ENCODE measurements at places on chromosomes 5 and 9.
A peak's percentile ranks its signal among the peaks of the same experiment; 100 is the strongest.

DNA sequence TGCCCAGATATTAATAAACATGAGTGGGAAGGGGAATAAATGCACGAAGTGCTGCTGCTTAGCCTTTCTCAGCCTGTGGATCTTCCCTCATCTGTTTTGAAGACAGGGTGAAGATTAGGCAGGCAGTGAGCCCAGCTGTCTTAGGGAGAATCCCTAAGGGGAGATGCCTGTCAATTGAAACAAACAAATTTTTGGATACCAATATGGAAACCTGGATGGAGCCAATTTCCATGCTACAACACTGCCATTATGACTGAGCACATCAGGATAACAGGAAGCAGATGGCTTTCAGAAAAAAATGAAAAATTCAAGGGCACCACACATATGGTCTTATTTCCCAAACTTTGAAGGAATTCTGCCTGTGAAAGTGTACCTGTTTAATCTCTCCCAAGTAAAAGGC is 80.3 kb downstream of the HMHB1 start:
- DNase-seq: no peak

DNA sequence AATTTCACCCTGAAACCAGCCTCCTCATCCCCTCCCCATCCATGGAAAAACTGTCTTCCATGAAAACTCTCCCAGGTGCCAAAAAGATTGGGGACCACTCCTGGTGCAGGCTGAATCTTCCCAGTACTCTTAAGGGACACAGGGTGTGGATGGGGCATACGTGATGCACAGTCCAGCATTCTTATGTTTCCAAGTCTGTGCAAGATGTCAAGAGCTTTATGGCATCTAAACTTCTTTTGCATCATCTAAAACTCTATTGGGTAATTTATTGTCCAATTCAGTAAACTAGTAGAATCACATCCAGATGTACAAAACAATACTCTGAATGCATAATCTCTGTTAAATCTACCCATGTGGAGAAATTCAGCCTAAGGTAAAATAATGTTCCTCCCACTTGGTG is 9.3 kb upstream of the FGD3 start:
- no peak for DNase-seq

GRCh38 chr9:100498592-100498991 is 25.6 kb downstream of the TMEFF1 start:
- DNase-seq: no peak

- DNase-seq: no peak
Measured at GRCh38 chr5:57903458-57903857, 420.8 kb upstream of the ACTBL2 start.

DNA sequence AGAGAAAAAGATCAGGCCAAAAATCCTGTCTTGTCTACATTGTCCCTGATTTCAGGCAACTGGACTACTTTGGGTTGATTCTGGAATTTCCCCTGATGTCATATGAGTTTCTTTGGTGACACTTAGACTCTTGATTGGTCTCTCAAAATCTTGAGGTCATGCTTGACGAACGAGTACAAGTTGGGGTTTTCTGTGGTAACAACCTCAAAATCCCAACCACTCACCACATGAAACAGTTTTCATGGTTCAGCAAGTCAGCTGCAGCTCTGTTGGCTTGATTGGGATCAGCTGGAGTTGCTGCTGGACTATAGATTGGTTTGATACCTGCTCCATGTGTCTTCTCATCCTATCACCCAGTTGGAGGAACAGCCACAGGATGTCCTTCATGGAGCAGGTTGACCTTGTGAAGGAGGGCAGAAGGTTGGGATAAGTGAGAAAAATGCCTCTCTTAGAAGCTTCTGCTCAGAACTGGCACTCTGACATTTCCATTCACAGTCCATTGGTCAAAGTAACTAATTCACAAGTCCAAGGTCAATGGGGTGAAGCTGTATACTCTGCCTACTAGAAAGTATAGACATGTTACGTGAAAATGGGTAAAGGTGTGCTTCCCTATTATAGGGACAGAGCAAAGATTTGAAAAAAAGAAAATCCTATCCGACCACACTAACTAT is 284.5 kb downstream of the SH3GL2 start:
- no peak for DNase-seq

DNA sequence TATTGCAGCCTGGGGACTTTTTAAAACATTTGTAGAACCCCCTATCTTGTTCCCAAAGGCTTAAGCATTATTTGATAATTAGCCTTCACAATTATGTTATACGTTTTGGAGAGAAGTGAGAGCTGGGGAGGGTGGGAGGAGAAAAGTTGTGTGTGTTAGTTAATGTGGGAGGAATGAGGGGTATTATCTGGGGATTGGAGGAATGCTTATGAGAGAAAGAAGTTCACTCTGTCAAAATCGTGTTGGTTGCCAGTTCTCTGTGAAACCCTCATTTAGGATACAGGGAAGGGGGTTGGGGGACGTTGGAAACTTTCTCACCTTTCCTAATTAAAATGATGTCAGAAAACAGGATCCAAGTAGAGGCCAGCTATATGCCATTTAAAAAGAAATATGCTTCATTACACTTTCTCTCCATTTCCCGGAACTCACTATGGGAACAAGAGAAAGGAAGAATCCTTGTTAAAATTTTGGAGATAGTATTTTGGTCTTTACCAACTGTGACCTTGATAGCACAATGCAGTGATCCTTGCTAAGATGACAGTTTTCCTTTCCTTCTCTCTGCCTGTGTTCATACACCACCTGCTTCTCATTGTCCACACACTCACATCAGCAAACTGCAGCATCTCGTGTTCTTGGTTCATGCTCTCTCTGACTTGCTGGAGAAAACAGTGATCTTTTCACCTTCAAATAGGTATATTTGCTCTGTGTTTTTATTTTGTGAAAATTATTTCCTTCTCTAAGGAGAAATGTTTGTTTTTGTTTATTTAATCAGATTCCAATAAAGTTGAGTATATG is 336.7 kb upstream of the CLINT1 start:
- no peak for DNase-seq

- DNase-seq: peak; percentile 25
Measured at GRCh38 chr5:135317286-135317685, 81.7 kb downstream of the MACROH2A1 start.
